ENCODE measurements at places on chromosomes 1 and 21.

- DNase-seq: no peak
These were observed 22.7 kb downstream of the ABL2 start for GRCh38 chr1:179206812-179207211.

DNA sequence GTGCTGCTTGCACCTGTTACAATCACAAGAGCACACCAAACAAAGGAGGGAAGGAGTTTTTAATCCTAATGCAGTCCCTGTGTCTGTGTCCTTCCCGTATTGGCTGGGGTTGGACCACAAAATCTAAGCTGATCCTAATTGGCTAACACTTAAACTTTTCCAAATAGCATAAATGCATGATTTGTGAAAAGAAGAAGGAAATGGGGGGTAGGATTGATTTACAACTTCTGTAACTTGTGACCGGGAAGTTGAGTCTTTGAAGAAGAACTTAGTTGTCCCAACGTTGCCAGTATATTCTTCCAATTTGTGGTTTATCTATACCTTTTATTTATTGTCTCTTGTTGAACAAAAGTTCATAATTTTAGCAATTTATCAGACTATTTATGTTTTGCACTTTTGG is 11.8 kb upstream of the IPP start:
- no peak for DNase-seq

DNA sequence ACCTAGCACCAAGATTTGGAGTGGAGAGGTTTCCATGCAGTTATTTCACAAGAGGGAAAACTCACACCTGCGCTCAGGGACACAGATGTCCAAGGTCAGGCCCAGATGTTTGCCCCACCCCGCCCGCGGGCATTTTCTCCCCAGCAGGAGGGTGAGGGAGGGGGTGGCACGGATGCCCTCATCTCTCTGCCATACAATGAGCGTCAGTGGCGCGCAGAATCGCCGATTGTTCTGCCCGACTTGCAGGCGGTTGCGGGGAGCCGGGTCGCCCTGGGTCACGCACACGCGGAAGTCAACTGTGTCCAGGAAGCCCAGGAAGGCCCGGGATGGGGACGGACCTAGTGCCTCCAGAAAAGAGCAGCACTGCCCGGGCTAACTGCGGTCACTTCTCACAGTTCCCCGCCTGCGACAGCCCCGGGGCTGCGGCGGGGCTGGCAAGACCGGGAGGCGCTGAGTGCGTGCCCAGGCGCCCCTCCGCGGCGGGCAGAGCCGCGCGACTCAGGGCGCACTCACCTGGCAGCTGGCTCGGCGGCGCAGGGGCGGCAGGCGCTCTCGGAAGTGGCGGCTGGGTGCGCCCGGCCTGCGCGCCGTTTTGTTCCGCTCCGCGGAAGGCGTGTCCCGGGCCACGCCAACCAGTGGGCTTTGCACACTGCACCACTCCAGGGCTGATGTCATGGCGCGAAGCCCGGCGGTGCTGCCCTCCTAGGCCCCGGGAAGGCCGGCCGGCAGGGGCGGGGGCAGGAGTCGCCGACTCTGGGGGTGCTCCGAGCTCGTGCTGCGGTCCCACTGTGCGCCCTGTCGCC is at the start of gene CSRP1:
Gene CSRP1 (minus strand): TSS at position 567 of the 803 bp plus-strand sequence. CDS start 10,820 bp downstream, outside the sequence.
- peak; percentile 74 for DNase-seq

DNA sequence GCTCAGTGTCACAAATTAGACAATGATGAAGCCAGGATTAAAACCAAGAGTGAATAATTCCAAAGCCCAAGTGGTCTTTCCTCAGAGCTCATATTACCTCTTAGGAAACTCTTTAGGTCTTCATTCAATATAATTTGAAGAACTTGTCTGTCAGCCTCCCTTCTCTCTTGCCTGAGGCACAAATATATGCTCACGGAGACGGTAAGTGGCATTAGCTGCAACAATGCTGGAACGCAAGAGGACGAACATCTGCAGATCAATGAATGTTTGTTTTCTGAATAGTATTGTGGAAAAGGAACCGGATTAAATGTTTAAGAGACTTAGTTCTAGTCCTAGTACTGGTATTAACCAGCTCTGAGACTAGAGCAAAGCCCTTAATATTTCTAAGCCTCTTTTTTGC is 39.7 kb upstream of the LYST start:
- DNase-seq: no peak

DNA sequence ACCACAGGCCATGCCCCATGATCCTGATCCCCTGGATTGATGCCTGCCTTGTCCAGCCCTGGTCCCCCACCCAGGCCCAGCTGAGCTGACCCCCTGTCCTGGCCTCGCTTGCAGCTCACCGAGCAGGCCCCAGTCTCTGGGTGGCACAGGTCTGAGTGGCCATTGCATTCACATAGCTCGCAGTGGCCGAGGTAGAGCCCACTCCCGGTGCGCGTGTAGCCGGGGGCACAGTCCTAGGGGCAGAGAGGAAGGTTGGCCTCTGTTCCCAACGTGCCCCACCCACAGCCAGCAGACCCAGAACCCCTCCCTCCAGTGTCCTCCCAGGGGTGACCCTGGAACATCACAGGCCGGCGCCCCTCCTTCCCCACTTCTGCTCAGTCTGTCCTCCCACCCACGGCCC is 51.9 kb downstream of the LDLRAD2 start:
- no peak for DNase-seq

DNA sequence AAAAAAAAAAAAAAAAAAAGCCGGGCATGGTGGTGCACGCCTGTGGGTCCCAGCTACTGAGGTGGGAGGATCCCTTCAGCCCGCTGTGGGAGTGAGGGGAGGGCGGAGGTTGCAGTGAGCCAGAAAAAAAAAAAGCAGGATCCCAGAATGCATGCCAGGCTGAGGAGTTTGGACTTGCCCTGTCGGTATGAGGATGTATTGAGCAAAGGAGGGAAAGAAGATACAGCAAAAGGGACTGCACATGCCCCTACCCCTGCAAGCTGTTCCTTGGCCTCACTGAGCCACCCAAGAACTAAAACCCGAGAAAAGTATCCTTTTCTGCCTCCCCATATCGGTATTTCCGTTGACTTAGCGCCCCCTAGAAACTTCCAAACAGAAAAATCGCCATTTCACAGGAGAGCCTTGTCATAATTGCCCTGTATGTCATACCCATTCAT is 1.3 kb upstream of the GPATCH4 start:
- DNase-seq: no peak

GRCh38 chr1:85453640-85454194 is 11.2 kb downstream of the DDAH1 start:
- DNase-seq: no peak

DNA sequence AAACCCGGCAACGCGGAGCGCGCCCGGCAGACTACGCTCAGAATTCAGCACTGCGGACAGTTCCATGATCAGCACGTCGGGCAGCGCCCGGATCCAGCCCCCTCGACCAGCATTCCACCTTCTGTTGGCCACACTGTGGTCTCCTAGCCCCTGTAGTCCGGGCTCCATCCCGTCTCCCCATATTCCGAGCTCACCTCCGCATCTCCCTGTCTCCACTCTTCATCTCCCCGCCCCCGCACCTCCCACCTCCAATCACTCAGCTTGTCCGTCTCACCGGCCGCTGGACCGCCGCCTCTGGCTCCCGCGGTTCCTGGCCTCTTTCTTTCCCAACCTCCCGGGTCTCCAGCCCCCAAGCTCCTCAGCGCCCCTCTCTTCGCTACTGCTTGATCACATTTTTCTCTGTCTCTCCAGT is 500 bp downstream of the EPHA10 start:
- DNase-seq: peak; percentile 57

DNA sequence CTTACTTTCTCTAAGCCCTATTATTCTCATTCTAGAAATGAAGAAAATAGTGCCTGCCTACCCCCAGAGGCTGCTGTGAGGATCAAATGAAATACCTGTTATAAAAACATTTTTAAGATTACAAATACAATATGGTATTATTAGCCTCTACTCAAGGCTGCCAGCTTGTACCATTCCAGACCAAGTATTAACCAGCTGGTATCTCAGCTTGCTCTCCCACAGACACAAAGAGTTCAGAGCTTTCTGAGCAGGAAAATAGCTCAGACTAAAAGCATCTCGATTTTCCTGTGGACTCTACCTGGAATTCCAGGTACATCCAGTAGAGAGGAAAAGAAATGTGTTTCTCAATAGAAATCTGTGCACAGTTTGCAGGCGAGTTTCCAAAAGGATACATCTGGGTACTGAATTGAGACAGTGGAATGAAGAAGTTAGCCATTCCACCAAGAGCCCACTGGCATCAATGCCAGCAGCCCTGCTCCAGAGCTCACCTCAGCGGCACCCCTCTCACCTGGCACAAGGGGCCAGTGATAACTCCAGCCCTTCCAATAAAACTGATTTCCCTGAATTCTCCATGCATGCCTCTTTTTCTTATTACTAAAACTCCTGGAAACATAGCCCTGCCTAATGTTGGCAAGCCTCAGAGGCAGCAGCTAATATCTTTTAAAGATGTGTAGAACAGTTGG is 31.0 kb downstream of the TGFBR3 start:
- no peak for DNase-seq

DNA sequence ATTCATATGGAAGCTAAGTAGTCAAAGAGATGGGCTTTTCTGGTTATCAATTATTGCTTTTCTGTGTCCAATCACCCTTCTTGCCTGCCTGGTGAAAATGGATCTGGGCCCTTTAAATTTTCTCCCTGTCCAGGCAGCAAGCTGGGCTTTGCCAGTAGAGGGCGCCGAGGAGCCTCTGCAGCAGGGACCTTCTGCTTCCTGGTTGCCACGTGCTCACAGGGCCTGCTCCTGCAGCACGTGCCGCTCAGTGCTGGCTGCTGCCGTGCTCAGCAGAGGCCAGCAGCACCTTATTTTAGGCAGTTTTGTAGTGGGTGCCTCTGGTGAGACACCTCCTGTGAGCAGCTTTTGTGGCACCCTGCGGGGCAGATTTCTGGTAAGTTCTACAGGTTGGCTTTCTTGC is 4.0 kb downstream of the ACTL8 start:
- DNase-seq: peak; percentile 3

- no peak for DNase-seq
These were observed 70.7 kb downstream of the XCL2 start for GRCh38 chr1:168473126-168473525.

DNA sequence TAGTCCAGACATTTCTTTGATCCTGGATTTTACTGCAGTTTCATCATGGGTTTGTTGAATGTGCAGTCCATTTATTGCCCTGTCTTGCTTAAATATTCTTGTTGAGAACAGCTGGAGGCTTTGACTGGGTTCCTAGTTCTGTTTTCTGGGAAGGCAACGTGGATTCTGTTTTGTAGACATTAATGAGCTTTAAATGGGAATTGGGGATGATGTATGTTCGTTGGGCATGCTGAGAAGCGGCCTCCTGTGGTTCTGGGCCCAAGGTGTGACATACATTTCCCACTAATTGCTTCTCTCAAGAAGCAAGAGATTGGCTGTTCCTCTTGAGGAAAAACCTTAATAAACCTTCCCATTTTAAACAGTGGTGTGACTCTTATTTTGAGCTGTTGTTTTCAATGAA is 22.9 kb downstream of the INKA2 start:
- no peak for DNase-seq

DNA sequence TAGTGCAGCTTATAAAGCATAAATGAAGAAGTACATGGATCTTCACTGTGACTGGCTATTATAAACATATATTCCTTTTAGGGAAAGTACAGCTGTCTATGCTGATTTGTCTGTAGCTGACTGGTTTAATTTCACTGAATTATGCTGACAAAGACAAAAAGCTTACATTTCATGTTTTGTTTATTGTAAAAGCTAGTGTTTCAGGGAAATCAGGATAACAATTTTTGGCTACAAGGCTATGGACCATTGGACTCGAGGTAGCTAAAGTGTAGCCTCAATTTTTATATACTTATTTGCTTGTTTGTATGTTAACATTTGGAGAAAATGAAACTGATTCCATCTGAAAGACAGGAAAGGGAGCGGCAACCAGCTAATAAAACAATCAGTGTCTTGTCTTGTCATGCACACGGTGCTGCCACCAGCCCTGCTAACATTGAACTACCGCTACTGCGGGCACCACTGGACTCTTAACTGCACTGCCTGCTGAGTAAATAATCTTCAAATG is 480.2 kb downstream of the COL11A1 start:
- DNase-seq: no peak

GRCh38 chr1:184929711-184930202 is 44.6 kb downstream of the NIBAN1 start:
- no peak for DNase-seq

- DNase-seq: no peak
These were observed 13.2 kb downstream of the TMEM269 start for GRCh38 chr1:42797979-42798378.

DNA sequence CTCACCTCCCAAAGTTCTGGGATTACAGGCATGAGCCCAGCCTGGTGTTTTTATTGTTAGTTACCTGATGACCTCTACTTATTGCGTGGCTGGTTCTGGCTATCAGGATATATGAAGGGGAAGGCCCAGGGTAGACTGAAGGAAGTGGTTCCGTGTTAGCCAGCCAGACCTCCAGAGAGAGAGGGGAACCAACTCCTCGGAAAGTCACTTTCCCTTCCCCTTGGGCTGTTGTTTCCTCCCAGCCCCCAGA is 2.5 kb upstream of the RCSD1 start:
- DNase-seq: no peak

GRCh38 chr1:29309075-29309474 is 72.8 kb downstream of the PTPRU start:
- DNase-seq: no peak

DNA sequence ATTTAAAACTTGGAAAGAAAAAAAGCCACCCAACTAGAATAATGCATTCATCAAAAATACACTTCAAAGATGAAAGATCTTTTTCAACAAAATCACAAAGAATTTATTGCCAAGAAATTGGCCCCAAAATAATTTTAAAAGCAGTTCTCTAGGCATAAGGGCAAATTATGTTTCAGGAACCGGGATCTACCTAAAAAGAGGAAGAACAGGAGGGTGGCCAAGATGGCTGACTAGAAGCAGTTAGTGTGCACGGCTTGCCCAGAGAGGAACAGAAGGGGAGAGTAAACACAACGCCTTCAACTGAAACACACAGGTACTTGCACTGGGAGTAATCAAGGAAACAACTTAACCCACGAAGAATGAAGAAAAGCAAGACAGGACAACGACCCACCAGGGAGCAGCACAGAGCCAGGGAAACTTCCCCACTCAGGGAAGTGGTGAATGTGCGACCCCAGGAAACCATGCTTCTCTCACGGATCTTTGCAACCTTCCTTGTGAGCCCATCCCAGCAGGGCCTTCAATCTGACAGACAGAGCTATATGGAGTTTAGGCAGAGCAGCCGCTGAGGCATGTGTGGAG is 46.1 kb downstream of the ACKR1 start:
- DNase-seq: no peak

- DNase-seq: no peak
These were observed 141.3 kb downstream of the ZZZ3 start for GRCh38 chr1:77541162-77541545.

DNA sequence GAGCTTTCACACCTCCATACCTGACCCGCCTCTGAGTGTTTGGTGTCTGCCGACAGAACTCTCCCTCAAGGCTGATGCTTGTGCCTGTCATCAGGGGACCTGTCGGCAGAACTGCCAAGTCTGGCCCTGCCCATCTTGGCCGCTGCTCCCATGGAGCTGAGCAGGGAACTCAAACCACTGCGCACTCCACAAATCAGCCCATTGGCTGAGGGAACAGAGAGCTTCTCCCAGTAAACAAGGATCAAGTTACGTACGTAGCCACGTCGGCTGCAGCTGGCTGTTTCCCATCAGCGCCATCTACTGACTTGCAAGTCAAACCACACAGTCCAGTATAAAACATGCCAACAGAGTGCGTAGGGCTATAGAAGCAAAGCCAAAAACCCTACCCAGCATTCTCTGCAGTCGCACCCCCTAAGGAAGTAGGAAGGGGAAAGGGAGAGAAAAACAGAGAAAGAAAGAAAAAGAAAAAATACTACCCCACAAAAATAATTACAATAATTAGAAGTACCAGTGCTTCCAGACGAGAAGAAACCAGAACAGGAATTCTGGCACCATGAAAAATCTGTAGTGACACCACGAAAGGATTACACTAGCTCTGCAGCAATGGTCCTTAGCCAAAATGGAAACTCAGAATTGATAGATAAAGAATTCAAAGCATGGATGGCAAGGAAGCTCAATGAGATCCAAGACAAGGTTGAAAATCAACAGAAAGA is 13.1 kb downstream of the KRTAP13-1 start:
- no peak for DNase-seq
